Kidney epithelial cell (primary cell): ENCODE measurements at places on chromosomes 3 and 15. TPM values are rescaled to one million over a fixed set of nuclear protein-coding genes. Genes with fewer than 3 reads are reported as not detected.

Gene MCTP2
- 6.3 and 7.7 TPM in 2 replicates for total RNA-seq

Gene OR5K2
- total RNA-seq, result not detected in 2 replicates

Gene GPR87
- 16.4 and 16.7 TPM in 2 replicates for total RNA-seq

Gene USP50
- 0.41 TPM in 1 of 2 replicates, not detected in the other for total RNA-seq

Gene RBPMS2
- 1.4 and 1.9 TPM in 2 replicates for total RNA-seq

Gene HESX1
- 2.9 and 3.8 TPM in 2 replicates for total RNA-seq

Gene CLDN18
- total RNA-seq, result not detected in 2 replicates

Gene SHC4
- 3.3 and 4.2 TPM in 2 replicates for total RNA-seq

Gene IL1RAP
- 10.8 and 13.9 TPM in 2 replicates for total RNA-seq
